Activated CD8-positive, alpha-beta T cell treated with anti-CD3 and anti-CD28 coated beads for 36 hours (primary cell): ENCODE measurements at places on chromosomes 5 and 9. TPM values are rescaled to one million over a fixed set of nuclear protein-coding genes. Genes with fewer than 3 reads are reported as not detected.

DNA sequence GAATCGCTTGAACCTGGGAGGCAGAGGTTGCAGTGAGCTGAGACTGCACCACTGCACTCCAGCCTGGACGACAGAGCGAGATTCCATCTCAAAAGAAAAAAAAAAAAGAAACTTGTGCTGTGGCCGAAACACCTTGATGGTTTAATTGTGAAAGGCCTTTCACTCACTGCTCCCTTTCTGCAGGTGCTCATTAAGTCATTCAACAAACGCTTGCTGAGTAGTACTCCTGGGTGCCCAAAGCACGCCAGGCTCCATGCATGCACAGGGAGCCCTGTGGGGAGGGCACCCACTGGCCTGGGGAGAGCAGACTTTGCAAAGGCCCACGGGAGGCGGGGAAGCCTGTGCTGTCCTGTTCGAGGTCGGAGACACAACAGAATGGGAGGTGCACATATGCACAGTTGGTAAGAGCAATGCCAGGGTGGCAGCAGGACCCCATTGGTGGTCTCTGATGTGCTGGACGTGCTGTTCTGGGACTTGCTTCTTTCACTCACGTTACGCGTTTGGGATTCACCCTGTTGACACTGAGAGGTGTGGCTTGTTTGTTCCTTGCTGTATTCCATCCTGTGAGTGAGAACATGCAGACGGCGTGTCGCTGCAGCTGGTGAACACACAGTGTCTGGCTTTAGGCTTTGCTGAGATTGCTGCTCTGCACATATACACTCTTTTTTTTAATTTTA is 3.0 kb upstream of the ENTPD2 start:
- peaks cover 7% of the 10 kb centered on the region for H3K27me3 ChIP-seq
- H3K36me3 ChIP-seq: no peaks in the 10 kb centered on the region
- DNase-seq: no peak

GRCh38 chr5:167945542-167946384 is 345.7 kb upstream of the WWC1 start:
- no peaks in the 10 kb centered on the region for H3K36me3 ChIP-seq
- DNase-seq: no peak
- H3K27me3 ChIP-seq: no peaks in the 10 kb centered on the region
- H3K4me3 ChIP-seq: no peak overlapping the region
- H3K4me1 ChIP-seq: no peaks in the 10 kb centered on the region

GRCh38 chr9:124306098-124306735 is 48.5 kb downstream of the NEK6 start:
- H3K4me1 ChIP-seq: peaks cover 2% of the 10 kb centered on the region
- no peak overlapping the region for H3K4me3 ChIP-seq
- no peaks in the 10 kb centered on the region for H3K27me3 ChIP-seq
- DNase-seq: no peak

The NMUR2 gene
- total RNA-seq: not detected

The MOB3B gene
- 0.47 TPM for total RNA-seq

- H3K4me3 ChIP-seq: no peak overlapping the region
- peaks cover 69% of the 10 kb centered on the region for H3K4me1 ChIP-seq
- no peaks in the 10 kb centered on the region for H3K27me3 ChIP-seq
- peaks cover 76% of the 10 kb centered on the region for H3K36me3 ChIP-seq
- peak overlapping the region; percentile 67 for H3K27ac ChIP-seq
Measured at GRCh38 chr5:151139015-151139414, 18.6 kb downstream of the ANXA6 start.

DNA sequence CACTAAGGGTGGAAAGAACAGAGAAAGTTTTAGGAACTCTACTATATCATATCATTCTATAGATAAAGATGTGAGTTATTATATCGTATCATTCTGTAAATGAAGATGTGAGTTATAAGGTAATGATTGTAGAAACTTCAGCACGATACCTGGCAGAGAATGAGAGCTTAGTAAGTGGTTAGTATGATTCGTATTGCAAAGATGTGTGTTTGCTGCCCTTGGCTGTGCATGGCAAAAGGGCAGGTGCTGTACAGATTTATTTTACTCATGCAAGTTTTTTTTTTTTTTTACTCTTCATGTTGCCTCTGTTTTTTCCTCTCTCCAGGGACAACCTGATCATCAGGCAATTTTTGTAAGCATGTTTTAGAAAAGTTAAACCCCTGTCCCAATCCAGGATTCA is 83.3 kb downstream of the EGFLAM start:
- no peak overlapping the region for H3K4me3 ChIP-seq
- no peak for DNase-seq
- H3K27me3 ChIP-seq: peaks cover 13% of the 10 kb centered on the region

The MOCS2 gene
- 19.9 TPM for total RNA-seq

The KLHL3 gene
- 9.2 TPM for total RNA-seq

- no peaks in the 10 kb centered on the region for H3K4me1 ChIP-seq
- no peak for DNase-seq
- no peak overlapping the region for H3K4me3 ChIP-seq
- H3K36me3 ChIP-seq: no peaks in the 10 kb centered on the region
- H3K27me3 ChIP-seq: no peaks in the 10 kb centered on the region
Measured at GRCh38 chr9:135579889-135580660, 18.5 kb downstream of the PAEP start.

GRCh38 chr5:34699155-34700077 is 43.3 kb downstream of the RAI14 start:
- H3K27me3 ChIP-seq: no peaks in the 10 kb centered on the region
- no peak overlapping the region for H3K4me3 ChIP-seq
- DNase-seq: no peak
- no peaks in the 10 kb centered on the region for H3K36me3 ChIP-seq
- H3K27ac ChIP-seq: no peak overlapping the region
- peaks cover 6% of the 10 kb centered on the region for H3K4me1 ChIP-seq

The CLIC3 gene
- total RNA-seq: not detected

The PCDHA1 gene
- total RNA-seq: not detected

DNA sequence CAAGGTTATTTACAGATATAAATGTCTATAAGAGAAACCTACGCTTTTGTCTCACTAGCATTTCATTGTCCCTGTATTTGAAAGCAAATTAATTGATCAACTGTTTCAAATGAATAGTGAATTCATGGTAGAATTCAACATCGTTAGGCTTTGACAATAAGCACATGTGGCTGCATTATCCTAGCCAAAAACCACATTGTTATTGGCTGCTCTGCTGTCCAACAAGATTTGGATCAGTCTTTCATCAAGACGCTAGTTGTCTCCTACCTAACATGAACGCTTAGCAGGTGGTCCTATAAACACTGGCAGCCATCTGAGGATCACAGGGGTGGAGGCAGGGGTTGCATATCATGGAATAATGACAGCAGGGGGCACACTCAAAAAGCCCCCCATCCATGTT is 455.0 kb downstream of the CTNND2 start:
- no peak overlapping the region for H3K4me3 ChIP-seq
- no peaks in the 10 kb centered on the region for H3K4me1 ChIP-seq
- no peaks in the 10 kb centered on the region for H3K36me3 ChIP-seq

GRCh38 chr5:149041242-149041641 is 21.6 kb downstream of the SH3TC2 start:
- no peak overlapping the region for H3K4me3 ChIP-seq
- H3K4me1 ChIP-seq: peaks cover 18% of the 10 kb centered on the region

The SLC23A1 gene
- total RNA-seq: 0.89 TPM

DNA sequence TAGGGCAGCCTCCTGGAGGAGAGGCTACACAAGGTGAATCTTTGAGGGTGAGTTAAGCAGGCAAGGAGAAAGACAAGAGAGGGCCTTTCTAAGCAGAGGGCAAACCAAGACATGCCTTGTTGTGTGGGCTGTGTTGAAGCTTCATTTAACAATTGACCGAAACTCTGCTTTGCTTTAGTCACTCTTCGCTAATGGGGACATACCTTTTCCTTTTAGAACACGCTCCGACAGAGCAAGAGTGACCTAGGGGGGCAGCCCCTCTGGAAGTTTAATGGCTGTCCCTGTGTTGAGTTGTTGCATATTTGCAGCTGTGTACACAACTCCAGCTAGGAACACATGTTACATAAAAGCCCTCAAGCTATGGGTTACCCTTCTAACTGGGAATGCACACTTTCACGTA is 218.1 kb upstream of the WWC1 start:
- H3K27ac ChIP-seq: no peak overlapping the region
- H3K36me3 ChIP-seq: no peaks in the 10 kb centered on the region
- no peak overlapping the region for H3K4me3 ChIP-seq
- no peaks in the 10 kb centered on the region for H3K27me3 ChIP-seq
- peaks cover 4% of the 10 kb centered on the region for H3K4me1 ChIP-seq
- no peak for DNase-seq

DNA sequence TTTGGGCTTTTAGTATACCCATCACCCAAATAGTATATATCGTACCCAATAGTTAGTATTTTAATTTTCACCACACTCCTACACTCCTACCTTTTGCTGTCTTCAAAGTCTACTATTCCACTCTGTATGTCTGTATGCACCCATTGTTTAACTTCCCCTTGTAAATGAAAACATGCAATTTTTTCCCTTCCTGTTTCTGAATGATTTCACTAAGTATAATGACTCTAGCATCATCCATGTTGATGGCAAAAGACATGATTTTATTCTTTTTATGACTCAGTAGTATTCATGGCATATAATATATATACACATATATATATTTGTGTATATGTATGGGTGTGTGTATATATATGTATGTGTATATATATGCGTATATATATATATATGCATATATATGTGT is 63.1 kb upstream of the FAM174A start:
- H3K27ac ChIP-seq: no peak overlapping the region
- peaks cover 4% of the 10 kb centered on the region for H3K27me3 ChIP-seq
- peaks cover 3% of the 10 kb centered on the region for H3K4me1 ChIP-seq
- H3K4me3 ChIP-seq: no peak overlapping the region
- DNase-seq: no peak

- no peak overlapping the region for H3K4me3 ChIP-seq
- no peak overlapping the region for H3K27ac ChIP-seq
- peaks cover 10% of the 10 kb centered on the region for H3K36me3 ChIP-seq
- no peaks in the 10 kb centered on the region for H3K27me3 ChIP-seq
- H3K4me1 ChIP-seq: peaks cover 26% of the 10 kb centered on the region
Measured at GRCh38 chr9:37215830-37216229, 95.5 kb downstream of the ZCCHC7 start.

DNA sequence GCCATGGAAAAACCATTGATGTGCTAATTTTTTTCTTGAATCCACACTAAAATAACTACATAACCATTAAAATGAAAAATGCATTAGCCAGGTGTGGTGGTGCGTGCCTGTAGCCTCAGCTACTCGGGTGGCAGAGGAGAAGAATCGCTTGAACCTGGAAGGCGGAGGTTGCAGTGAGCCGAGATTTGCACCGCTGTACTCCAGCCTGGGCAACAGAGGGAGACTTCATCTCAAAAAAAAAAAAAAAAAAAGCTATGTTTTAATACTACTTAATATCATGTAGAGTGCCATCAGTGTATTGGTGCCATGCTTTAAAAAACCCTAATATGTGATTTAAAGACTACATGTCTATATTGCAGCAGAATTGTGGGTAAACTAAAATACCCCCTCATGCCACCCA is 58.9 kb downstream of the NDFIP1 start:
- no peaks in the 10 kb centered on the region for H3K4me1 ChIP-seq
- no peak overlapping the region for H3K4me3 ChIP-seq
- no peaks in the 10 kb centered on the region for H3K27me3 ChIP-seq
- DNase-seq: no peak
- no peak overlapping the region for H3K27ac ChIP-seq
- H3K36me3 ChIP-seq: no peaks in the 10 kb centered on the region

- no peaks in the 10 kb centered on the region for H3K4me1 ChIP-seq
- no peaks in the 10 kb centered on the region for H3K27me3 ChIP-seq
- no peaks in the 10 kb centered on the region for H3K36me3 ChIP-seq
Measured at GRCh38 chr5:59757442-59757841, 136.1 kb downstream of the PDE4D start.

The NFIB gene
- not detected for total RNA-seq

DNA sequence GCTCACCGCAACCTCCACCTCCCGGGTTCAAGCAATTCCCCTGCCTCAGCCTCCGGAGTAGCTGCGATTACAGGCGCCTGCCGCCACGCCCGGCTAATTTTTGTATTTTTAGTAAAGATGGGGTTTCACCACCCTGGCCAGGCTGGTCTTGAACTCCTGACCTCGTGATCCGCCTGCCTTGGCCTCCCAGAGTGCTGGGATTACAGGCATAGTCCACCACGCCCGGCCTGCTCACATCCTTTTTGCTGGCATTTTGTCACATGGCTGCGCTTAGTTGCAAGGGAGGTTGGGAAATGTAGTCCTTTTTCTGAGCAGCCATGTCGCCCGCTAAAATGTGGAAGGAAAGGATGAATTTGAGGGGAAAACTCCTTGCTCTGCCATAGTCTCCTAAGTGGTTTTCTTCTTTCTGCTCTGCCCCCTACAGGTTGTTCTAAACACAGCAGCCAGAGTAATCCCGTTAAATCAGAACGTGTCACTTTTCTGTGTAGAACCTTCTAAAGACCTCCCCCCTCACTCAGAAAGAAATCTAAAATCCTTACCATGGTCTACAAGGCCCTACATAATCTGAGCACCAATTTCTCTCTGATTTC is 57.8 kb upstream of the HSPA9 start:
- no peaks in the 10 kb centered on the region for H3K36me3 ChIP-seq
- no peak overlapping the region for H3K27ac ChIP-seq
- DNase-seq: peak; percentile 36
- H3K4me1 ChIP-seq: peaks cover 3% of the 10 kb centered on the region

GRCh38 chr5:93438124-93438523 is 142.9 kb downstream of the NR2F1-AS1 start:
- no peaks in the 10 kb centered on the region for H3K4me1 ChIP-seq
- DNase-seq: no peak
- H3K4me3 ChIP-seq: no peak overlapping the region
- no peaks in the 10 kb centered on the region for H3K36me3 ChIP-seq
- H3K27me3 ChIP-seq: peaks cover 2% of the 10 kb centered on the region
- H3K27ac ChIP-seq: no peak overlapping the region

The TCERG1 gene
- 116 TPM for total RNA-seq

DNA sequence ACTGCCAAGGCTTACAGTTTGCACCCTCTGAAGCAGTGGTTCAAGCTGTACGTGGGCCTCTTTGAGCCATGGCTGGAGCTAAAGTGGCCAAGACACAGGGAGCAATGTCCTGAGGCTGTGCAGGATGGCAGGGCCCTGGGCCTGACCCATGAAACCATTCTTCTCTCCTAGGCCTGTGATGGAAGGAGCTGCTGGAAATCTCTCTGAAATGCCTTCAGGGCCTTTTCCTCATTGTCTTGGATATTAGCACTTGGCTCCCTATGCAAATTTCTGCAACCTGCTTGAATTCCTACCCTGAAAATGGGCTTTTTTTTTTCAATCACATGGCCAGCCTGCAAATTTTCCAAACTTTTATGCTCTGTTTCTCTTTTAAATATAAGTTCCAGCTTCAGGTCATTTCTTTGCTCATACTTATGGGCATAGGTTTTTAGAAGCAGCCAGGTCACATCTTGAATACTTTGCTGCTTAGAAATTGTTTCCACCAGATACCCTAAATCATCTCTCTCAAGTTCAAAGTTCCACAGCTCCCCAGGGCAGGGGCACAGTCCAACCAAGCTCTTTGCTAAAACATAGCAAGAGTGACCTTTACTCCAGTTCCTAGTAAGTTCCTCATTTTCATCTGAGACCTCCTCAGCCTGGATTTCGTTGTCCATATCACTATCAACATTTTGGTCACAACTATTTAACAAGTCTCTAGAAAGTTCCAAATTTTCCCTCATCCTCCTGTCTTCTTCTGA is 138.3 kb downstream of the OSTF1 start:
- peaks cover 9% of the 10 kb centered on the region for H3K36me3 ChIP-seq
- no peak for DNase-seq
- H3K4me3 ChIP-seq: no peak overlapping the region

The SLC6A3 gene
- not detected for total RNA-seq
